Uterus (tissue), 4 donors: ENCODE measurements at places on chromosomes 12 and 14. TPM values are rescaled to one million over a fixed set of nuclear protein-coding genes. Genes with fewer than 3 reads are reported as not detected.

DNA sequence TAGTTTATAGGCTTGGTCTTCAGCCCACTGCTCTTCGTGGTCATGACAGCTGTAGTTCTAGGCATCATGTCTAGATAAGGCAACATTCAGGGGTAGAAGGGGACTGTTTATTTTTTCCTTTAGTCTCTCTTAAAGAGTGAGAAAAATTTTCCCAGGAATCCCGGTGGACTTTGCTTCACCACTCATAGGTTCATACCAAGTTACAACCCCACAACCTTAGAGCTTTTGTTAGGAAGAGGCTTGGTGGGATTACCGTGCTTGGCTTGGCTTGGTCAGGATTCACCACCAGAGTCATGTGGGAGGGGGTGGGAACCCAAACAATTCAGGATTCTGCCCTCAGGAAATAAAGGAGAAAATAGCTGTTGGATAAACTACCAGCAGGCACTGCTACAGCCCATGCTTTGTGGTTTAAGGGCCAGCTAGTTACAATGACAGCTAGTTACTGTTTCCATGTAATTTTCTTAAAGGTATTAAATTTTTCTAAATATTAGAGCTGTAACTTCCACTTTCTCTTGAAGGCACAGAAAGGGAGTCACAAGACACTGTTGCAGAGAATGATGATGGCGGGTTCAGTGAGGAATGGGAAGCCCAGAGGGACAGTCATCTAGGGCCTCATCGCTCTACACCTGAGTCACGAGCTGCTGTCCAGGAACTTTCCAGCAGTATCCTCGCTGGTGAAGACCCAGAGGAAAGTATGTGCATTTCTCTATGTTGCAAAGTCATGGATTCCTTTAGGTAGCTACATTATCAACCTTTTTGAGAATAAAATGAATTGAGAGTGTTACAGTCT is 25.9 kb upstream of the PAPLN start:
- no peaks in the 10 kb centered on the region for H3K36me3 ChIP-seq
- no peak for DNase-seq
- H3K4me1 ChIP-seq: no peaks in the 10 kb centered on the region
- no peaks in the 10 kb centered on the region for H3K27me3 ChIP-seq

GRCh38 chr12:11729008-11729407 is 79.5 kb downstream of the ETV6 start:
- H3K4me1 ChIP-seq: no peaks in the 10 kb centered on the region
- no peak for DNase-seq
- no peak overlapping the region for H3K27ac ChIP-seq

DNA sequence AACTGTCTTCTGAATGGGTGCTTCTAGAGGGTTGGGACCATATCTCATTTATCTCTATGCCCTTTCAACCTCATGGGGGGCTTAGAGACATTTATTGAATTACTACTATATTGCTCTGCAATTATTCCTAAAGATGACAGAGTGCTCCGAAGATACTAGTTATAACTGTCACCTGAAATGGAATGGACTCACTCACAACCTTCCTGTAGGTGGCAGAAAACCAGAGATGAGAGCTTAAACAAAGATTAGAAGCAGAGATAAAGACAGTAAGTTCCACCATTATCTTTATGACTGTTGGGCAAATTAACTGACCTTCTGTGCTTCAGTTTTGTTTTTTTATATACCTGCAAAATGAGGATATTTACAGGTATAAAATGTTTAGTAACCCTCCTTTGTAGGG is 31.5 kb upstream of the GTF2A1 start:
- H3K4me1 ChIP-seq: no peaks in the 10 kb centered on the region
- H3K4me3 ChIP-seq: no peak overlapping the region
- no peak for DNase-seq
- no peaks in the 10 kb centered on the region for H3K36me3 ChIP-seq

GRCh38 chr12:67358781-67359338 is 89.7 kb downstream of the CAND1 start:
- H3K4me3 ChIP-seq: no peak overlapping the region
- H3K36me3 ChIP-seq: no peaks in the 10 kb centered on the region
- no peak for DNase-seq
- no peaks in the 10 kb centered on the region for H3K4me1 ChIP-seq
- H3K27me3 ChIP-seq: no peaks in the 10 kb centered on the region
- no peak overlapping the region for H3K27ac ChIP-seq

GRCh38 chr14:42011221-42011620 is 404.5 kb downstream of the LRFN5 start:
- H3K27ac ChIP-seq: no peak overlapping the region
- no peaks in the 10 kb centered on the region for H3K27me3 ChIP-seq
- no peaks in the 10 kb centered on the region for H3K4me1 ChIP-seq
- H3K4me3 ChIP-seq: no peak overlapping the region
- H3K36me3 ChIP-seq: no peaks in the 10 kb centered on the region

- no peaks in the 10 kb centered on the region for H3K27me3 ChIP-seq
- H3K4me3 ChIP-seq: no peak overlapping the region
- no peak overlapping the region for H3K27ac ChIP-seq
- H3K36me3 ChIP-seq: no peaks in the 10 kb centered on the region
- no peak for DNase-seq
These were observed 174.6 kb upstream of the SFSWAP start for GRCh38 chr12:131536337-131536736.

DNA sequence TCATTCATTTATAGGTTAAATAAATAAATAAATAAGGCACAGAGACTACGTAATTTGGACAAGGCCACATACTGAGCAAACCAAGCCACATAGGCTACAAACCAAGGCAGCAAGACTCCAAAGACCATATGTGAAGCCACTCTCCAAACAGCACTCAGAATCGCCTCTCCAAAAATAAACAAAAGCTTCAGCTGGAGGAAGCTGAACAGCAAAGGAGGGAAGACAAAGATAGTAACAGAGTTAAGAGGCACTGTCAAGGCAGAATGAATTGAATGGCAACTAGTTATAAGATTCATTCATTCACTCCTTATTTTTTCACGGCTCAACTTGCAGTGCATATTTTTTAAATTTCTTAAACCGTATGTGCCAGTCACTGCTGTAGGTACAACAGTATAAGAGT is 200.5 kb upstream of the GRIP1 start:
- H3K36me3 ChIP-seq: no peaks in the 10 kb centered on the region
- H3K27ac ChIP-seq: no peak overlapping the region
- no peaks in the 10 kb centered on the region for H3K4me1 ChIP-seq
- DNase-seq: no peak
- no peaks in the 10 kb centered on the region for H3K27me3 ChIP-seq

DNA sequence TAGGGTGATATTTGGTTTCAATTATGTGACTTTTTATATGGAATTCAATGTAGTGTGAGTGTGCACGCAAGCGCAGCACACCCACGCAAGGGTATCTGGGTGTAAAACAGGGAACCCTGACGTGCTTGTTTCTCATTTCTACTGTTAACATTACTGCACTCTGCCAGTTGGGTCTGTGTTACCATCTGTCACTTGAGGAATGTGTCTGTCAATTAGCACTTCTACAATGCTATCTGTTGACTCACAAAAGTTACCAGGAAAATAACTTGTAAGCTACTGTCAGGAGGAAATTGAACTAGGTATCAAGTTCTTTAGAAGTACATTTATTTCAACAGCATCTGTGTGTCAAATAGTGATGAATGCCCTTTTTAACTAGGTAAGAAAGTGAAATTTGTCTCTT is 695.5 kb upstream of the LRFN5 start:
- no peaks in the 10 kb centered on the region for H3K36me3 ChIP-seq
- no peak for DNase-seq
- H3K27me3 ChIP-seq: no peaks in the 10 kb centered on the region
- no peak overlapping the region for H3K4me3 ChIP-seq
- no peaks in the 10 kb centered on the region for H3K4me1 ChIP-seq

GRCh38 chr14:96205059-96205977 is 679 bp downstream of the BDKRB2 start:
- no peaks in the 10 kb centered on the region for H3K4me1 ChIP-seq
- H3K4me3 ChIP-seq: peak overlapping the region; percentile 34
- no peaks in the 10 kb centered on the region for H3K36me3 ChIP-seq
- H3K27me3 ChIP-seq: no peaks in the 10 kb centered on the region

DNA sequence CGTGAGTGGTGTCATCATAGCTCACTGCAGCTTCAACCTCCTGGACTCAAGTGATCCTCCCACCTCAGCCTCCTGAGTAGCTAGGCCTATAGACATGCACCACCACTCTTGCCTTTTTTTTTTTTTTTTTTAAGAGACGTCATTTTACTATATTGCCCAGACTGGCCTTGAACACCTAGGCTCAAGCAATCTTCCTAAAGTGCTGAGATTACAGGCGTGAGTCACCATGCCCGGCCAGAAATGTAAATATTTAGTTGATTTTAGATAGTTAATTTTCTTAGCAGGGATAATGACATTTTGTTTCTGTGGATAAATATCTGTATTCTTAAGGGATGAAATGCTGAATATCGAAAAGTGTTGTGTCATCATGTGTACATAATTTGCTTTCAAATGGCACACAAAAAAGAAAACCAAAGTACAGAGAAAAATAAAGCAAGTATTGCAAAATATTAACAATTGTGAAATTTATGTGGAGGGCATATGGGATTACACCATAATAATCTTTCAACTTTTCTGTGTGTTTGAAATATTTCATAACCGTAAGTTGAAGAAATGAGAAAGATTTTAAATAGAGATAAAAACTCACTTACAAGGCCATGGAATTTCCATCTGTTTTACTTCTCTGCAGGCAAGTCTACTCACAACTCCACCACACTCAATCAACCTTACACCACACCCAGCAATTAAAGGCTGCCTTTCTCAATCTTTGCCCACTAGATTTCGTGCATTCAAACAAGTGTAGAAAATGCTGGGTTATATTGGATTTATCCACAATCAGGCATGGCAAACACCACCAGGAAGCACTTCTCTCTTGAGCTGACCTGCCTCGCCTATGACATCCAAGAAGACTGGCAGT is 93.7 kb downstream of the SPTSSA start:
- H3K27me3 ChIP-seq: no peaks in the 10 kb centered on the region
- H3K27ac ChIP-seq: no peak overlapping the region
- no peak overlapping the region for H3K4me3 ChIP-seq
- no peaks in the 10 kb centered on the region for H3K4me1 ChIP-seq

DNA sequence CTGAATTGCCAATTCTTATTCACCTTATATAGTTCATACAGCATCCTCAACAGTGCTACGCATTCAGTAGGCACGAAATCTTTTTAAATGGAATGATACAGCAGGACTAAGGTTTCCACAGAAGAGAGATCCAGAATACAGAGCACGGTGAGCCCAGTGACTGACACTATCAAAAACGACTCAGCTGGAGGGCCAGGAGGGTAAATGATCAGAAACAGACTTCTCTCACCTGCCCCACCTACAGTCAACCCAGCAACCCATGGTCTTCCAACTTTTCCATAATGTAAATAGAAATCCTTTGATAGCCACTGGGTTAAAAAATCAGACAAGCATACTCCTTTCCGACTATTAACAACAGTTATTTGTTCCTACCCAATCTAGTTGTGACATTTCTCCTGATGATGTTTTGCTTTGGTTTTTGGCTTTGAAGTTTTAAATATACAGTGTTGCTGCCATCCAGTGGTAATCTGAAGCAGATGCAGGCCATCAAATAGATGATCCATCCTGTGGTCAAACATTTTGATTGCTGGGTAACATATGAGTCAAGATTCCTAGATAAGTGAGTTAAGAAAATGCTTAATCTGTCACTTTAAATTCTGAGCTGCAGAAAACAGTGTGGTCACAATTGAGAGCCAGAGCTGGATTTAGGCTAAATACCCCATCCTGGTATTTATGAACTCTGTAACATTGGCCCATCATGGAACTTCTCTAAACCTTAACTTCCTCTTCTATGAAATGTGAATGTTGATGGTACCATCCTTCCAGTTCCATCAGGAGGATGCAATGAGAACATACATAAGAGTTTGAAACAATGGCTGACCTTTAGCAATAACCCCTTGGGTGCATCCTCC is 42.0 kb downstream of the GPHB5 start:
- no peak overlapping the region for H3K27ac ChIP-seq
- no peak overlapping the region for H3K4me3 ChIP-seq
- H3K4me1 ChIP-seq: no peaks in the 10 kb centered on the region

DNA sequence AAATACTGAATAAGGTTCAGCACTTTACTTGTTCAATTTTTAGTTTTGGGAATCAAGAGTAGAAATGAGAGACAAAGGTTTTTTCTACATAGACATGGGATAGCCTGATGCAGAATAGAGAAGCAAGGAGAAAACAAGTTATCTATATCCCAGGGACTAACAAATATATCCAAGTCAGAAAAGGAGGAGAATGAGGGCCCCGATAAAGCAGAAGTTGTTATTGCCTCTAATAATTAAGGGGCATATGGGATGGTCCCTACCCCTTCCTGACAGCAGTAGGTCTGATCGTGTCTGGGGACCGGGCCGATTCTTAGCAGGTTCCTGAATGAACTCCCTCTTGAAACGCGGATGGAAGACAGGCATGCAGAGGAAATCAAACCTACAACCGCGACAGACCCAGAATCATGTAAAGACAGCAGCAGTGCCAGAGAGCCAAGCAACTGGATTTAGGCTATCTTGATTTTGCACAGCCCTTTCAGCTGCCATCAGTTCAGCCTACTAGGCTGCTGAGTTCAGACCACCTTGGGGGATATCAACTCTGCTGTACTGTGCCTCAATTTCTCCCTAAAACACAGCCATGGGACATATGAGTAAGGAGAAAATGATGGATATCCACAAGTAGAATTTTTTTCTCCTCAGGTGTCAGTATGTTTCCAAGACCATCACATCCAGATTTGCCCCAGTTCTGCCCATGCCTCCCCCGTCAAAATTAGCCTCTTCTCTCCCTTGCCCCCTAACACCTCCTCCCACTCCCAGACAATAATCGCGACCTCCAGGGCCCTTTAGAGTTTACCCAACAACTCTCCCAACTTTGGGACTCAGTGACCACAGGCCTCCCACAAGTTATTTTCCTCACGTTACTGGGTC is 706 bp downstream of the PRMT5 start:
- peak overlapping the region; percentile 95 for H3K27ac ChIP-seq
- H3K27me3 ChIP-seq: no peaks in the 10 kb centered on the region
- no peak for DNase-seq
- H3K4me3 ChIP-seq: peak overlapping the region; percentile 96

GRCh38 chr14:29205658-29206057 is 439.1 kb downstream of the FOXG1 start:
- no peak overlapping the region for H3K27ac ChIP-seq
- no peaks in the 10 kb centered on the region for H3K36me3 ChIP-seq
- H3K4me3 ChIP-seq: no peak overlapping the region

- H3K36me3 ChIP-seq: no peaks in the 10 kb centered on the region
- H3K4me3 ChIP-seq: no peak overlapping the region
- H3K4me1 ChIP-seq: no peaks in the 10 kb centered on the region
- DNase-seq: no peak
- H3K27me3 ChIP-seq: no peaks in the 10 kb centered on the region
- H3K27ac ChIP-seq: no peak overlapping the region
These were observed 19.2 kb downstream of the CSRP2 start for GRCh38 chr12:76859611-76860010.

- no peaks in the 10 kb centered on the region for H3K27me3 ChIP-seq
- no peak overlapping the region for H3K4me3 ChIP-seq
- peaks cover 4% of the 10 kb centered on the region for H3K4me1 ChIP-seq
- peak overlapping the region; percentile 84 for H3K27ac ChIP-seq
- DNase-seq: no peak
These were observed 38.7 kb downstream of the STK38L start for GRCh38 chr12:27282754-27283153.

- H3K4me3 ChIP-seq: no peak overlapping the region
- H3K36me3 ChIP-seq: no peaks in the 10 kb centered on the region
- H3K27ac ChIP-seq: peak overlapping the region; percentile 80
- H3K27me3 ChIP-seq: no peaks in the 10 kb centered on the region
These were observed 218.1 kb downstream of the MON2 start for GRCh38 chr12:62684570-62685295.

Gene TMEM132C
- 48.3 TPM for total RNA-seq

Gene CLEC1B
- total RNA-seq: not detected

Gene TAS2R10
- total RNA-seq: not detected

Gene GEMIN2
- 53.2 TPM for total RNA-seq

Gene SLC2A13
- 17.4 TPM for total RNA-seq
